ENCODE measurements at places on chromosomes 5 and 9. TPM values are rescaled to one million over a fixed set of nuclear protein-coding genes. Genes with fewer than 3 reads are reported as not detected.

GRCh38 chr5:91302958-91303357 is 80.2 kb downstream of the ARRDC3 start:
- no peak overlapping the region for H3K4me3 ChIP-seq
- H3K4me1 ChIP-seq: no peaks in the 10 kb centered on the region
- DNase-seq: no peak

DNA sequence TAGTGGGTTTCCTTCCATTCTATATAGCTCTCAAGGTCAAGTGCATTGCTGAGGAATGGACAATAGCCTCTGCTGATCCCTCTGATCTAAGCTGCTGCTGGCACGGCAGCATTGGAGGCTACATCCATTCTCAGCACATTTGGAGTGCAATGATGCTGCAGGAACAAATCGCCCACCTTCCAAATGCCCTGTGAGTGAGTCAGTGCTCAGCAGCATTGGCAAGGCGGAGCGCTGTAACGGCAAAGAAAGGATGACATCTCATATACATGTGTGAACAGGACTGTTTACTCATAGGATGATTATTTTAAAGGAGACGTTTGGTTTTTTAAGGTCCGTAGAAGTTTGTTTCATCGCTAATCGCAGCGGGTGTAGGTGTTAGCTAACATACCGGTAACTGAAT is 408.7 kb downstream of the ARHGEF28 start:
- no peaks in the 10 kb centered on the region for H3K27me3 ChIP-seq
- H3K27ac ChIP-seq: no peak overlapping the region

GRCh38 chr9:1002678-1003077 is 26.2 kb downstream of the DMRT3 start:
- DNase-seq: no peak
- H3K4me3 ChIP-seq: no peak overlapping the region
- H3K4me1 ChIP-seq: peaks cover 2% of the 10 kb centered on the region
- peaks cover 5% of the 10 kb centered on the region for H3K27me3 ChIP-seq

DNA sequence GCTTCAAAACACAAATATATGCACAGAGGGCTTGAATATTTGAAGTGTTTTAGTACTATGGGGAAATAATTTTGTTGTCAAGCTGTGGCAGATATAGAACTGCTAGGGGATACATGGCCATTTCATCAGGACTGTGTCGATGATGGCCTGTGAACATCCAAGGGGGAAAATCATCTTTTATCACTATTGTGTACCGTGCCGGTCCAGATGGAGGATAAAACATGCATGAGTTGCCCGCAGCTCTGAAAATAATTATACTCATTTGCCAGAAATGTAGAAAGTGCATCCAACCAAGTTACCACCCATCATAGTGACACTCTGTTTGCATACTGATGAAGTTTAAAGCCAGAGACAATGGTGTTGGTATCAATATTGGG is 405.9 kb downstream of the ZSWIM6 start:
- no peaks in the 10 kb centered on the region for H3K27me3 ChIP-seq
- no peak for DNase-seq
- H3K36me3 ChIP-seq: no peaks in the 10 kb centered on the region
- H3K4me3 ChIP-seq: no peak overlapping the region

DNA sequence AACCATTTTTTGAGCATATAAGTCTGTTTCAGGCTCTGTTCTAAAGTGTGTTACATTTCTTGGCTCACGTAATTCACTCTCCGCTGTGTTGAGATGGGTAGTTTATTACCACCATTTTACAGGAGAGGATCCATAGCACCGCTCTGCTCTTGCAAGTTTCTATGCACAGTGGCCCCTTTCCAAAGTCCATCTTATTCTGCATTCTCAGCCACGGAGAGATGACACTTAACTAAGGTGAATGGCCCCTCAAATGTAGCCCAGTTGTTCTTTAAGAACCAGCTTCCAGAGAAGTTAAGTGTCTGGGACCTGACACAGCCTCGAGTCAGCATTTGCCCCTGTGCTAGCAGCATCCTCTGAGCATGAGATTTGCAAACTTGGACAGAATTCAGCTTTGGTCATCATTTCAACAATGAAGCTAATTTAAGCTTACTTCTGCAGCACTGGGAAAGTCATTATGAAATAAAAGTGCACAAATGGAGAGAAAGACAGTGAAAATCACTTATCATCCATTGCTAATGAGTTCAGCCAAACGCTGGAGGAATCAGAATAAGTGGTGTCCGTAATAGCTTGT is 61.9 kb downstream of the FAM78A start:
- peaks cover 9% of the 10 kb centered on the region for H3K36me3 ChIP-seq
- H3K27ac ChIP-seq: peak overlapping the region; percentile 10
- no peak overlapping the region for H3K4me3 ChIP-seq
- no peaks in the 10 kb centered on the region for H3K27me3 ChIP-seq

PIGO gene
- total RNA-seq: 32.7 TPM

WHRN gene
- 67.2 TPM for total RNA-seq

RAI14 gene
- 34.6 TPM for total RNA-seq

CYLC2 gene
- not detected for total RNA-seq

HK3 gene
- total RNA-seq: 17.9 TPM

FSTL4 gene
- total RNA-seq: 1.6 TPM
